ENCODE measurements at places on chromosomes 3 and 15.

- H3K27me3 ChIP-seq, result peaks cover 17% of the 10 kb centered on the region
- H3K36me3 ChIP-seq, result no peaks in the 10 kb centered on the region
- H3K4me1 ChIP-seq, result peaks cover 3% of the 10 kb centered on the region
These were observed 40.5 kb upstream of the ROPN1 start for GRCh38 chr3:124032311-124032880.

GRCh38 chr15:91912336-91912735, 58.8 kb downstream of the SLCO3A1 start:
- no peaks in the 10 kb centered on the region for H3K27me3 ChIP-seq
- H3K27ac ChIP-seq, result no peak overlapping the region
- DNase-seq, result no peak
- H3K4me3 ChIP-seq, result no peak overlapping the region

- no peaks in the 10 kb centered on the region for H3K27me3 ChIP-seq
- no peak for DNase-seq
- peaks cover 39% of the 10 kb centered on the region for H3K36me3 ChIP-seq
- H3K27ac ChIP-seq, result no peak within 1 kb of the TSS
- no peaks in the 10 kb centered on the region for H3K4me1 ChIP-seq
These were observed at the start of gene GRAMD2A for GRCh38 chr15:72197460-72198355. Gene GRAMD2A, minus strand, starts transcription at chr15:72197787.

DNA sequence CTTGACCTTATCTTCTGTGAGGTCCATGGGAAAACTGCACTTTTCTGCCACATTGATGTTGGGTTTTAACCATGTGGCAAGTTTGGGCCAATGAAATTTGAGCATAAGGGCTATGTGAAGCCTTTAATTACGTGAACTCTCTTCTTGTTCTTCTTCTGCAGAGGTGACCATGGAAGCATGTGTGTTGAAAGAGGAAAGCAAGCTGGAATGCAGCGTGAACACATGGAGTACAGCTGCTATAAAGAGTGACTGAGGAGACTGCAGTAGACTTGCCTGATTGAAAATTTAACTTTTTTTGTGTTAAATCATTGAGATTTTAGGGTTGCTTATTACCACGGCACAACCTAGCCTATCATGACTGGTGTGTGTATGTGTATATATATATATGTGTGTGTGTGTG, 347.3 kb downstream of the ZIC1 start:
- H3K4me3 ChIP-seq, result no peak overlapping the region
- no peaks in the 10 kb centered on the region for H3K27me3 ChIP-seq
- no peaks in the 10 kb centered on the region for H3K36me3 ChIP-seq
- no peak for DNase-seq

- no peak for DNase-seq
- no peak overlapping the region for H3K4me3 ChIP-seq
- H3K36me3 ChIP-seq, result no peaks in the 10 kb centered on the region
- H3K27me3 ChIP-seq, result no peaks in the 10 kb centered on the region
- peaks cover 9% of the 10 kb centered on the region for H3K4me1 ChIP-seq
These were observed 1.9 kb downstream of the SHISA5 start for GRCh38 chr3:48502121-48502520.

DNA sequence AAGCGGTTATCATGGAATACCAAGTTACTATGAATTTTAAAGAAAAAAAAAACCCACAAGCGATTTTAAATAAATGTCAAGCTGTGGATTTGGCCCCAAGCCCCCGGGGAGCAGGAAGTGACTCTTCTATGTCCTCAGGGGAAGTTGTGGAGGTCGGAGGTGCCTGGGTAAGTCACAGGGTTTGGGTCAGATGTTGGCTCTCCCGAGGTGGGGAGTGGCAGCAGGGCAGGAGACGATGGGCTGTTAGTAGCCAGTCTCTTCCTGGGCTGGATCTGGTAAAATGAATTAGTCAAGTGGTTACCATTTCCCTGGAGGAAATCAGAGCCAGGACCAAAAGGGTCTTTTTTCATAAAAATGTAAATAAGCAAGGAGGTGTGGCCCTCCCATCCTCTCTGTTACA, 316.7 kb downstream of the TLE3 start:
- no peaks in the 10 kb centered on the region for H3K27me3 ChIP-seq
- DNase-seq, result no peak
- no peaks in the 10 kb centered on the region for H3K36me3 ChIP-seq
- no peaks in the 10 kb centered on the region for H3K4me1 ChIP-seq

DNA sequence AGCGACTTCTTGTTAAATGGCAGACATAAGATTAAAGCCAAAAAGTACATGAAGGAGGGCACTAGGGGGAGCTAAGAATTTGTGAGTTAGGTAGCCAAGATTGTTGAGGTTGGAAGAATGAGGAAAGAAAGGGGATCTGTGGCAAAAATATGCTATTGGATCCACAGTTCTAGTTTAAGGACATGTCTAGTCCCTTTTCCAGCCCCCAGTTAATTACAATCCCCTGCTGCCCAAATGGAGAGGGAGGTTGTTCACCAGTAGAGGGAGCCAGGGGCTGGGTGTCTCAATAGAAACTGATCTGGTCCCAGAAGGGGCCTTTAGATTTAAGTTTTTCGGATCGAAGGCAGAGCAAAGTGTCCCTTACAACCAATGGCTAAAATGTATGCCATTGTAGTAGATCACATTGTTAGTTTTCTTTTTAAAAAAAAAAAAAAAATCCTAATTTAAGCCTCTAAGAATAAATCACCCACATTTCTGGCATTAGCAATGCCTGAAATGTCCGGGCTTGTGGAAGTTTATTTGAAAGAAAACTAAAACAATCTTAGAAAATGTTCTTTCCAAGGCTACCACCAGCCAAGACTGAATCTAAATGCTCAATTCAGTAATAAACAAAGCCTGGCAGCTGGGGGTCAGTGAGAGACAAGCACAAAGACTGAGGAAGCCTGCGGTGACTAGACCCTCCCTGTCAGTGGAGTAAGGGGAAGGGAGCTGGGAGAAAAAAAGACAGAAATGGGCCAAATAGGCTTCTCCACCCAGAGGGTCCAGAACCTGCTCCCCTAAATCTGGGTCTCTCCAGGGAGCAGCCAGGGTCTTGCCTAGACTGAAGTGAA, 7.1 kb downstream of the COL8A1 start:
- no peaks in the 10 kb centered on the region for H3K27me3 ChIP-seq
- H3K4me3 ChIP-seq, result no peak overlapping the region
- H3K36me3 ChIP-seq, result no peaks in the 10 kb centered on the region
- H3K27ac ChIP-seq, result no peak overlapping the region

DNA sequence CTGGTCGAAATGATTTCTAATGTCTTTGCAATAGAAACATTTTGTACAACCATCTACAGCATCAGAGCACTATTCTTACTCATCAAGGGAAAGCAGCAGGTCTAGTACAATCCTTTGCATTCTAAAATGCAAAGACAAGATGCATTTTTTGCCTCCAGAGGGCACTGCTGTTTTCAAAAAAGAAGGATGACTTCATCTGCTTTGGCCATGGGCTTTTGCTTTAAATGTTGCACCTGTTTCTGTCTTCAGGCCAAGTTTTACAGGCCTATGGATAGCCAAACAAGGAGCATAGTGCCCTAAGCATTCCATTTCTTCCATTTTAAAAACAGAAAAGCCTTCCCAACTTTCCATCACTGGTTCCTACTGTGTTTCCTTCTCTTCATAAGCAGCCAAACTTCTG, 3.4 kb downstream of the PARP9 start:
- no peaks in the 10 kb centered on the region for H3K4me1 ChIP-seq
- no peaks in the 10 kb centered on the region for H3K36me3 ChIP-seq
- H3K4me3 ChIP-seq, result no peak overlapping the region
- DNase-seq, result no peak
- H3K27ac ChIP-seq, result no peak overlapping the region
- no peaks in the 10 kb centered on the region for H3K27me3 ChIP-seq

DNA sequence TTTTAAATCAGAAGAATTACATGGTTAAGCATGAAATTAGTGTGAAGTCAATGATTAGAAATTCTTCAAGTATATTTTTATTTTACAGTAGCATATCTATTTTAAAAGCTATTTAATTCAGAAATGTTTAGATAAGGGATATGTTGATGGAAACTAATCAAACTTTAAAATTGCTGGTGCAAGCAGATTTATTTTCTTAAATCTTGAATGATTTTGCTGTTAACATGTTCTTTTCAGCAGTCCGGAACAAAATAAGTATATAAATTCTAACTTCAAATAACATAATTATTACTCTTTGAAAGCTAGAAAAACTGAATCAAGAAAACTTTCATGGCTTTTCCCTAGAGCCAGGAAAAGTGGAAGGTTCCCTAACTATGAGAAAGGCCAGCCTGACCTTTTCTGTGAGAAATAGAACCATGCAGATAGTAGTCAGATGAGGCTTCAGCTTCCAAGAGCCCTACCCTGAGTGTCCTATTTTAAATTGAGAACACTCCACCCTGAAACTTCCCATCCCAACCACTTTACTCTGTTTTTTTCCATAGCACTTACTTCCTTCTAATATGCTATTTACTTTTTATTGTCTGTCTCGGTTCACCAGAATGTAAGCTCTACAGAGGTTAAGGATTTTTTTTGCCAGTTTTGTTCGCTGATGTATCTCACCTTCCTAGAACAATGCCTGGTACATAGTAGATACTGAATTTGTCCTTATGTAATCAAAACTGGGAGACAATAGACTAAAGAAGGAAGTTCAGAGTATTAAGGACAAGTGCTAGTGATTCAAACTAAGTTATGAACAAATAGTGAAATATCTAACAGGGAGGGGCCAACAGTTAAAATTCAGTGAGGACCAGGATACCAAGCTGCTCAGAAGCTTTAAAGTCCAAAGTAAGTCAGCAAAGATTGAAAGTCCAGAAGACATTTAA, 66.8 kb downstream of the CD200R1L start:
- H3K36me3 ChIP-seq, result no peaks in the 10 kb centered on the region
- no peak for DNase-seq
- H3K27me3 ChIP-seq, result no peaks in the 10 kb centered on the region
- H3K4me1 ChIP-seq, result no peaks in the 10 kb centered on the region
- H3K27ac ChIP-seq, result no peak overlapping the region
- H3K4me3 ChIP-seq, result no peak overlapping the region

DNA sequence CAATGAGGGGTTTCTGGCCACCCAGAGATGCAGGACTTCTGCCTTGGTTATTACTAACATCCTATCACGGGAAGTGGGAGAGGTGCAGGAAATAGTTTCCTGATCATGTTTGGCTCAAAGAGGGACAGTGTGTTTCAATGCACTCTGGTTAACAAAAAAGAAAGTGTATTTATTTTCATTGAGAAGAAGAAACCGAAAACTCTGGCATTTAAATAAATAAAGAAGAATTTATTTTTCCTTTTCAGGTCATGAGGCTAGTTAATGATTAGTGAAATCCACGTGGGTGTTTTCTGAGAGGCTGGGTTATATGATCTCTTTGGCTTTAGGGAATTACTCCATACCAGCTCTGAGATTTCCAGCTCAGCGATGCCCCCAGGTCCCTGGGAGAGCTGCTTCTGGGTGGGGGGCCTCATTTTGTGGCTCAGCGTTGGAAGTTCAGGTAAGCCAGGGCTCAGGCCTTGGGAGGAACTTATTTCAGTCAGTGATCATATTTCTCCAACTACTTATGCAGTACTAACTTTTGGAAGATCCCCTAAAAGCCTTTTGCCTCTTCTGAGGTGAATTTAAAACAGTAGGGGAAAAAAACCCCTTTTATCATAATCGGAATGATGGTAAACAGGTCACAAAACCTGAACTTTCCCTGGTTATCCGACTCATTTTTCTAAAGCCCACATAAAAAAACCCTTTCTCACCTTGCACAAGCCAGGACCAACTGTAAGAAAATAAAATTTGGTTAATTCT, at the start of gene PLA1A:
PLA1A (plus strand) TSS at position 338 of the 741 bp plus-strand sequence; CDS start at position 367, 29 bp downstream.
- no peaks in the 10 kb centered on the region for H3K36me3 ChIP-seq
- H3K27me3 ChIP-seq, result peaks cover 2% of the 10 kb centered on the region
- no peak for DNase-seq
- H3K4me1 ChIP-seq, result no peaks in the 10 kb centered on the region
- no peak within 1 kb of the TSS for H3K27ac ChIP-seq
- no peak within 1 kb of the TSS for H3K4me3 ChIP-seq

DNA sequence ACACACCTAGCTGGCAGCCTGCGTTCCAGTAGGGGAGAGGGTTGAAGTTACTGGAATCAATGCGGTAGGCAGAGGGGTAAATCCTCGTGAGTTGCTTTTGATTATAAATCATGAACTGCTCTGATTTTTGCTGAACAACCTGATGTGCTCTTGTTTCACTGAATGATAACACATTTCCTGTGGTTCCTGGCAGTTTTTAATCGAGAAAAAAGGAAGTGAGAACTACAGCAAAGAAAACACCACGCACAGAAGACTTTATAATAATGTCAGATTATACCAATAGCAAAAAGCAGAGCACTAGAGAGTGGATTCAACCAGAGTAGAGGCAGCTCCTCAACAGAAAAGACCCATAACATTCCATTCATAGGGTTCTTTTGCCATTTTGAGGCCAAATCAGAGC, 200.8 kb upstream of the STRIT1 start:
- H3K36me3 ChIP-seq, result no peaks in the 10 kb centered on the region
- no peak overlapping the region for H3K4me3 ChIP-seq
- DNase-seq, result no peak

DNA sequence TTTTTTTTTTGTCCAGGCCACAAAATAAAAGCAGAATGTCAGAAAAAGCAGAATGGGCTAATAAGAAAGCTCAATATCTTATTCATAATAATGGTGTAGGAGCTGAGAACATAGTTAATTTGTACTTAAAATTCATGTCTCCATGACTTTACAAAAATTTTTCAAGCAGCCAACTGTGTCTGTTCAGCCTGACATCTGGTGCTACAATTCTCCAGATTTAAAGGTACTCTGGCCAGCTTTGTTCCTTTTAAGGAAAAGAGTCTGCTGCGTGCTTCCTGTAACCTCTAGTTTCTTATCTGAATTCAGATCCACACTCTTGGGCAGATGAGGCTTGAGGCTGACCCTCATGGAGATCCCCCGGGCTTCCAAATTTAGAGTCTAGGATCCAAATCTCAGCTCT, 8.7 kb upstream of the RFX7 start:
- H3K27ac ChIP-seq, result no peak overlapping the region
- H3K36me3 ChIP-seq, result no peaks in the 10 kb centered on the region
- no peaks in the 10 kb centered on the region for H3K27me3 ChIP-seq

- no peaks in the 10 kb centered on the region for H3K4me1 ChIP-seq
- no peak overlapping the region for H3K4me3 ChIP-seq
- no peak for DNase-seq
- H3K36me3 ChIP-seq, result no peaks in the 10 kb centered on the region
- no peak overlapping the region for H3K27ac ChIP-seq
These were observed 4.4 kb downstream of the PCOLCE2 start for GRCh38 chr3:142884531-142884930.

- H3K4me1 ChIP-seq, result no peaks in the 10 kb centered on the region
- H3K36me3 ChIP-seq, result no peaks in the 10 kb centered on the region
- DNase-seq, result no peak
- no peaks in the 10 kb centered on the region for H3K27me3 ChIP-seq
- no peak overlapping the region for H3K4me3 ChIP-seq
These were observed 25.6 kb upstream of the CCDC50 start for GRCh38 chr3:191303596-191303995.

DNA sequence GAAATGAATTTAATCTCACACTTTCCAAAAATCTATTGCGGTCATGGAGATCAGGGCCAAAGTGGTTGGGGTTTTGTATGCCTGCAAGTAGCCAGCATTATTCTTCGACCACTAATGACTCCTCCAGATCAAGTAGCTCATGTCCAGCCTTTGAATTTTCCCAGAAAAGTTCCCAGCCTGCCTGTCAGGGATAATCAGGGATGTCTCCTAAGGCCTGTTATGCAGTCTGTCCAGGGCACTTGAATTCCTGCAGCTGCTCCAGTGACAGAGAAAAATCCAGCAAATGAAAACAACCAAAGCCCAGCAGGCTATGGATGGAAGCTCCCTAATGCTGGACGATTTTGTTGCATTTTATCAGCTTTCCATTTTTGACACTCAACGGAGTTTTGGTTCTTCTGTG, 215.4 kb downstream of the ADAMTSL3 start:
- H3K27ac ChIP-seq, result no peak overlapping the region
- H3K4me3 ChIP-seq, result no peak overlapping the region
- no peaks in the 10 kb centered on the region for H3K36me3 ChIP-seq
- H3K27me3 ChIP-seq, result no peaks in the 10 kb centered on the region
- DNase-seq, result no peak

Data from iPS DF 6.9 (cell line).